ENCODE measurements at places on chromosomes 12 and 14. TPM values are rescaled to one million over a fixed set of nuclear protein-coding genes. Genes with fewer than 3 reads are reported as not detected.
A peak's percentile ranks its signal among the peaks of the same experiment; 100 is the strongest.

Gene HOXC9
- 9.9 TPM for total RNA-seq

Gene TSPAN9
- total RNA-seq: 20.5 TPM

Gene KLHDC2
- 24.4 TPM for total RNA-seq

Gene RBP5
- not detected for total RNA-seq

Gene IFI27
- not detected for total RNA-seq

Gene RNFT2
- 4.3 TPM for total RNA-seq

Gene CCDC177
- total RNA-seq: not detected

Gene PPP4R4
- total RNA-seq: 1.7 TPM

Gene MORN3
- not detected for total RNA-seq

Gene DPPA3
- not detected for total RNA-seq

Gene KRT78
- not detected for total RNA-seq

Gene AGAP2
- total RNA-seq: not detected

Gene MIPOL1
- total RNA-seq: 6.7 TPM

Gene SMCO2
- not detected for total RNA-seq

Gene SOAT2
- total RNA-seq: not detected

Gene SRRM4
- total RNA-seq: not detected

Gene AICDA
- total RNA-seq: not detected

Gene CLEC4A
- not detected for total RNA-seq

Gene LDHB
- 1,091 TPM for total RNA-seq

Gene FGF6
- not detected for total RNA-seq

Gene LTB4R
- 4.0 TPM for total RNA-seq

Gene LRRK2
- 0.43 TPM for total RNA-seq

DNA sequence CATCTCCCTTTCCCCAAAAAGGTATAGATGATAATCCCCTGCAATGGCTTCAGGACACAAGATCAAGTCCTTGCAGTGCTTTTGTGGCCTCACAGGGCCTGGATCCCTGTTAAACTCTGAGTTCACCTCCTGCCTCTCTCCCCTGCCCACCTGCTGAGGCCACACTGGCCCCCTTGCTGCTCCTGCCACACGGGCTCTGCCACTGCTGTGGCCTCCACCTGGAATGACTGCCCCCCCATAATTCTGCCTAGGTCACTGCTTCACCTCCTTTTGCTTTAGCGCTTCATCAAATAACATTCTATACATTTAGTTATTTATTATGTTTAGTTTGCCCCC is 653 bp upstream of the IFI27 start:
- no peak for DNase-seq

DNA sequence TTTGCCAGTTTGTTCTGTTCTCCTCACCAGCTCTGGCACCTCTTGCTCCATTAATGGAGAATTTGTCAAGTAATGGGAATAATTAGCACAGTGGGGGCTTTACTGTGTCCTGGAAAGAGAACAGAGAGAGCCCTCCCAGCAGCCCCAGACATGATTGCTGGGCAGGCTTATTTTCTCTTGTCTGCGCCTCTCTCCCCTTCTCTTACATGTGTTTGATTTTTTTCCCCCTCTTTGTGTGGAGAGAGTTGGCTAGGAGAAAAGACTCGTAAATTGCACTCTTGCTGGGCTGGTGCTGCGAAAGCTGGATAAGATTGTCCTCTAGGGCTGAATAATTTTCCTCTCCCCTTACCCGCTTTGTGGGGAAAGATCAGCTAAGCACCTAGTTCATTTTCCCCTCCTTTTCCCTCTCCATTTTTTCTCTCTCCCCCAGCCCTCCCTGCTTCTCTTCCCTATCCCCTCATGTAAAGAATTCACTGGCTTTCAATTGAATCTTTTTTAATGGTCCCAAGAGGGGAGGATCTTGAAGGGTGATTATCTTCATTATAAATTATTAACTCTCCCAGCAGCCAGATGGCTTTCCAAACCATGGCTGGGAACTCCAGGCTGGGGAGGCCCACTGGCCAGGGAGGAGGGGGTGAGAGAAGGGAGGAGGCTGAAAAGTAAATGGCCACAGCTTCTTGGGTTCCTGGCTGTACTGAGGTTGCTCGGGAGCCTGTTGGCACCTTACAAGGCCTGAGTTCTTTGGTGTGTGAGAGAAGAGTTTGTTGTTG is 62.2 kb downstream of the NRXN3 start:
- no peak for DNase-seq

- no peak for DNase-seq
Measured at GRCh38 chr12:114269153-114269552, 136.8 kb downstream of the TBX5 start.

- DNase-seq: no peak
Measured at GRCh38 chr14:45678163-45678562, 425.2 kb upstream of the MIS18BP1 start.

- no peak for DNase-seq
Measured at GRCh38 chr12:91093341-91093740, 18.0 kb downstream of the LUM start.

- DNase-seq: no peak
Measured at GRCh38 chr12:51836827-51837173, 11.7 kb downstream of the FIGNL2 start.

- no peak for DNase-seq
Measured at GRCh38 chr12:44021471-44021971, 185.6 kb downstream of the TMEM117 start.

DNA sequence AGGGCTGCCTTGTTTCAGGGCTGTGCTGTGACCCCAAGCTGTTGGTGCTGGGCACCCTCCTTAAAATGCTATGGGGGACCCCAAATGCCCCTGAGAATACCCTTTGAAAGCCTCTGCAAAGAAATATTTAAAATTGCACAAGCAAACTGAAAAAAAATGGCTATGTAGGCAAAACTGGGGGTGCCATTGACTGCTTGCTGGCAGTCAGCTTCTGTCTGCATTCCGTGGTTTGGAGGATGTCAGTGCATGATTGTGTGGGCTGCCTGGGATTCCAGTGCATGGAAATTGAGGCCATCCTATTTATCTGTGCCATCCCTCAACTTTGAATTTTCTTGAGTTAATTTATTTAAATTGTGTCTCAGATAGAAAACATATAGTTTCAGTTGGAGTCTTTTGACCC is 113.7 kb upstream of the RTL1 start:
- DNase-seq: no peak

GRCh38 chr12:111066744-111067437 is 146.5 kb upstream of the MYL2 start:
- no peak for DNase-seq

DNA sequence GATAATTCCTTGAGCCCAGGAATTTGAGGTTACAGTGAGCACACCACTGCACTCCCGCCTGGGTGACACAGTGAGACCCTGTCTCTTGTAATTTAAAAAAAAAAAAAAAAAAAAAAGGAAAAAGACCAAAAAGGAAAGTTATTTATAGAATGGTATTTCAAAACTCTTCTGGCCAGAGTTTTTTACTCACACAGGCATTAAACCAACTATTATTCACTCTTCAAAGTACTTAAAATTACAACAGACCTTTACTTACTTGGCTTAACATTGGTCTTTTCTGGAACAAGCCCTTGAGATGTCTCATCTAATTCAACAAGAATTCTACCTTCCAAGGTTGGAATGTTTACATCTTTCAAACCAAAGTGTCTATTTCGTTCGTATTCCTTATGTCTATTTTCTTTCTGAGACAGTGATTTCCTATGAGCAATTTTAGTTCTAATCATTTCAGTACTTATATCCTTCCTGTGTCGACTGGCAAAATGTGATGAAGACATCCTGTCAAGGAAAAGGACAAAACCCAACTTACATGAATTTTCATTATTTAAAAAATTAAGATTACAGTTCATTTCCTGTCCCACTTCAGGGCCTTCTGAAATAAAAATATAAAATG is 2.6 kb downstream of the DLGAP5 start:
- DNase-seq: no peak

- DNase-seq: no peak
Measured at GRCh38 chr12:52232674-52233461, at the start of gene KRT7. Gene KRT7, plus strand, starts transcription at chr12:52233243. Its CDS starts 54 bp downstream, at chr12:52233297.

- DNase-seq: no peak
Measured at GRCh38 chr12:127770118-127770517, 496.9 kb upstream of the TMEM132C start.

GRCh38 chr12:28446031-28446430 is 255.8 kb downstream of the CCDC91 start:
- no peak for DNase-seq

DNA sequence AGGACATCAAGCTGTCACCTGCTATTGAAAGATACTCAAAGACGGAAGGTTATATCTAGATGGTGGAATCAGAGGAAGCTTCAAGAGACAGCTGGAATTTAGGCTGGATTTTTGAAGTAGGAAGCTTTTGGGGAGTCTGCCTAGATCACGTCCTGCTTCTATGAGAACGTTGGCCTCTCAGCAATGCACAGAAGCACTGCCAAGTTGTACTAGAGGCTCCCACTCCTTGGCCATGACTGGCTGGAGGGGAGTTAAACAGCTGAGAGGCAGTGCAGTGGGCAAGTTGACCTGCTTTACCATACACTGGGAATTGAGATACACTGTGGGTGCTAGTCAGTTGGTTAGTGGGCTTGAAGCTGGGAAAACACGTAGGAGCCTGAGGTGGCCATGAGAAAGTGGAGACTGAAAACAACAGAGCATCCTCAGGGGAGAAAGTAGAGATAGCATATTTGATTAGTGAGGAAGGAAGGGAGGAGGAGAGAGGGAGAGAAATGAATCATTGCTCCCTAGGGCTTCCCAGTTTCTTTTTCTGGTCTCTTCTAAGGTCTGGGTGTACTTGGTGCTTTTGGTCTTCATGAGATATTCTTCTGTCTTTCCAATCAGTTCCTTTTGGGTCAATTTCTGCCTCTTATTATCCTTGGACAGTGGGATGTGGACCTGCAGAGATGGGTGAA is 110.8 kb downstream of the EMP1 start:
- no peak for DNase-seq

GRCh38 chr14:89194376-89194775 is 222.7 kb downstream of the FOXN3 start:
- DNase-seq: no peak

GRCh38 chr14:79543967-79544697 is 667.2 kb downstream of the DIO2 start:
- DNase-seq: peak; percentile 3

- no peak for DNase-seq
Measured at GRCh38 chr12:42584651-42585111, 4.9 kb downstream of the PRICKLE1 start.

DNA sequence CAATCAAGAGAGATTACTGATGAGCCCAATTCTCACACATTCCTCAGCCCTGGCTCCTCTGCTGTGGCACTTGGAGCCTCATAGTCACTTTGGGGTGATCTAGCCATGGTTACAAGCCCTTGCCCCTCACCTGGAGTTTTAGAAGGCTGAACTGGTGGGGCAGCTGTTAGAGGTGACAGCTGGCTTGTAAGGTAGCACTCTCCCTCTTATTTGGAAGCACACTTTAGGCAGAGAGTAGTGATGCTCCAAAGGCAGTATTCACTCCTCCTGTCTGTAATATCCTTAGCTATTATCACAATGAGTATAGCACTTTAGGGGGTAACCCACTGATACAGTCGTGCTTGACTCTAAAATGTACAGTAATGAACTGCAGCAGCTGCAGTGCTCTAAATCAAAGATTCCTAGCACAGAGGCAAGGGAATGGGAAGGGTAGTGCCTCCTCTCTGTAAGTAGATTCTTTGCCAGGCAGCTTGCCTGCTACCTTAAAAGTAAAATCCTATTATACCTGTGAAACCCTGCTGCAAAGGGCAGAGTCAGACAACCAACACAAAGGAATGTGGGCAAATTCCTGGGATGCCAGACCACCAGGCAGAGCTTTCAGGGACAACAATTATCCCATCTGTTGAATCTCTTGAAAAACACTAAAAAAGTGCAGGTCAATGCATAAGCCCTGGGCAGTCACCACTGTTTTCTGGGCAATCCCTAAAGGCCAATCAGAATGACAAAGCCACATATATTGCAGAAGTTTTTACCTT is 336.3 kb downstream of the NOVA1 start:
- DNase-seq: no peak

DNA sequence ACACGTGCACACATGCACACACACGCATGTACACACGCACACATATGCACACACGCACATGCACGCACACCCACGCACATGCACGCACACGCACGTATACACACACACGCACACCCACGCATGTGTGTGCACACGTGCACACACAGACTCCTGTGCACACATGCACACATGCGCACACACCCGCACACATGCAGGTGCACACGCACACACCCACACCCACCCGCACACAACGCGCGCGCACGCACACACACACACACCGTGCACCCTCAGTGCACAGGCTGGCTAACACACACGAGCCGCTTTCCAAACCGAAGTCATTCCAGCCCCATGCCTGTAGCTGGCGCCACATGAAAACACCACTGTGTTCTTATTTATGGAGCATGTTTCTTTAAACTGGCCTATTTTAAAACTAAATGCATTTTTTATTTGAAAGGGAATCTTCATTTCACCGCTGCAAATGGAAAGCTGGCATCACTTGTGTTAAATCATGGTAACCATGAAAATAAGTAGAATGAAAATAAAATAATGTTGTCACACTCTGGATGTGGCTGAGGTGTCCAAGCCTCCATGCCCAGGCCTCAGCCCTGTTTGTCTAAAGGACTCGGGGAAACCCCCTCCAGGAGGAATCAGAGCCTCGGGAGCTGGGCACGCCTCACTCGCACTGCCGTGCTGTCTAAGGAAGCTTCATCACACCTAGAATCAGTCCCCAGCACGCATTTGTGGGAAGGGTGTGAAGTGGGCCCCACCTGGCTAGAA is 45.1 kb downstream of the GALNT9 start:
- no peak for DNase-seq

GRCh38 chr12:24860546-24860945 is 88.4 kb downstream of the BCAT1 start:
- no peak for DNase-seq

GRCh38 chr14:65223636-65224035 is 121.3 kb upstream of the MAX start:
- DNase-seq: no peak

- DNase-seq: no peak
Measured at GRCh38 chr14:104657563-104658324, 31.7 kb upstream of the INF2 start.

- no peak for DNase-seq
Measured at GRCh38 chr12:32005496-32006125, 46.4 kb downstream of the RESF1 start.

GRCh38 chr12:123395236-123395635 is 11.3 kb downstream of the KMT5A start:
- DNase-seq: no peak
